ENCODE measurements at places on chromosomes 7 and 10.

- DNase-seq, result no peak
Measured at GRCh38 chr10:5762531-5762930, 50.7 kb downstream of the GDI2 start.

DNA sequence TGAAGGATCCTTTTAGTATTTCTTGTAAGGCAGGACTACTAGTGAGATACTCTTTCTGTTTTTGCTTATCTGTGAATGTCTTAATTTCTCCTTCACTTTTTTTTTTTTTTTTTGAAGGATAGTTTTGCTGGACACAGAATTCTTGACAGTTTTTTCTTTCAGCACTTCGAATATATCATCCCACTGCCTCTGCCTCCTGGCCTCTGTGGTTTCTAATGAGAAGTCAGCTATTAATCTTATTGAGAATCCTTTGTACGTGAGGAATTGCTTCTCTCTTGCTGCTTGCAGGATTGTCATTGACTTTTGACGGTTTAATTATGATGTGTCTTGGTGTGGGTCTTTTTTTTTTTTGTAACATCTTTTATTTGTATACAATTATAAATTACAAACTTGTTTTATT, 12.6 kb upstream of the WAC start:
- no peak for DNase-seq

GRCh38 chr10:86817246-86817645, 60.8 kb downstream of the BMPR1A start:
- no peak for DNase-seq

GRCh38 chr10:113379091-113379490, 173.8 kb upstream of the HABP2 start:
- no peak for DNase-seq

DNA sequence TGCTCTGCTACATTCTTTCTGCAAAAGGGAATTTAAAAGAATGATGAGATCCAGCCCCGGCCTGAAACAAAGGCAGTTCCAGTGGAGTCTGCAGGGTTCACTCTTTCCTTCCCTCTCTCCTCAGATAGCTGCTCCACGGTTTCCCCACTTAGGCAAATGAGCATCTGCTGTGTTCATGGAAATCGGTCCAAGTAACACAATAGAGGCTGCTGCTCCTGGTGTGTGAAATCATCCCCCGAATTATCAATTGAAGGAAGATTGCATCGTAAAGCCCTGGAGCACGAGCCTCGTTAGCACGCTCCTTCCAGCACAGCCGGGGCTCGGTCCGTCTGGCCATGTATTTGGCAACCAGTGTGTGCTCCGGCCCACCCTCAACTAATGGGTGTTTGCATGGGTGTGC, 108.3 kb upstream of the DPP6 start:
- DNase-seq, result no peak

Measured in inflammatory macrophage treated with lipopolysaccharide for 1 hour (primary cell).